ENCODE measurements at places on chromosomes 5 and 9.

- DNase-seq, result no peak
Observed at GRCh38 chr9:7578951-7579350, 220.6 kb downstream of the DMAC1 start.

- no peak for DNase-seq
Observed at GRCh38 chr5:178381206-178381605, 148.6 kb upstream of the PHYKPL start.

DNA sequence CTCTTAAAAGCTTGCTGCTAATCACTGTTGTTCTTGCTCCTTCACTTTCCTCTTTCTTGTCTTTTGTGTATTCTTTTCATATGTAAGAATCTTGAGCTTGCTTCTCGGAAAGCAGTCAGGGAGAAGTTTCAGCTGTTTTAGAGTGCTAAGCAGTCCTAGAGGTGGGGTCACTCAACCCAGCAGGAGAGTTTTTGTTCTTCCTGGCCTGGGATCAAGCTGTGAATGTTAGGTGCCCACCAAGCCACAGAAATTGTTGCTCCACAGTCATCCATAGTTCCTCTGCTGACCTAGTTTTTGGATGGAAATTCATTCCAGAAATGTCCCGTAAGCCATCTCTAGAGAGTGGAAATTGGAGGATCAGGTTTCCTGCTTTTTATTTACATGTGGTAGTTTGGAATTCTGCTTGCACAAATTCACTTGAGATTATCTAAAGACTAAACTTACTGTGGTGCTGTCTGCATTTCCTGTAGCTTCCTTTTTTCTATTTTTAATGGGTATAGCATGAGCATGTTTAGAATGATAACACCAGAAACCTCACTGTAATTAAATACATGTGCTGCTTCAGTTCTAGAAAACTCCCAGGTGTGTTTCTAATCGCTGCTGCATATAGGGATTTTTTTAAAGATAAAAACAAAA is 108.7 kb downstream of the MAST4 start:
- DNase-seq, result no peak

GRCh38 chr9:32260151-32260862 is 124.1 kb upstream of the ACO1 start:
- DNase-seq, result no peak

- DNase-seq, result no peak
Observed at GRCh38 chr5:156615901-156616300, 234.2 kb upstream of the PPP1R2B start.

DNA sequence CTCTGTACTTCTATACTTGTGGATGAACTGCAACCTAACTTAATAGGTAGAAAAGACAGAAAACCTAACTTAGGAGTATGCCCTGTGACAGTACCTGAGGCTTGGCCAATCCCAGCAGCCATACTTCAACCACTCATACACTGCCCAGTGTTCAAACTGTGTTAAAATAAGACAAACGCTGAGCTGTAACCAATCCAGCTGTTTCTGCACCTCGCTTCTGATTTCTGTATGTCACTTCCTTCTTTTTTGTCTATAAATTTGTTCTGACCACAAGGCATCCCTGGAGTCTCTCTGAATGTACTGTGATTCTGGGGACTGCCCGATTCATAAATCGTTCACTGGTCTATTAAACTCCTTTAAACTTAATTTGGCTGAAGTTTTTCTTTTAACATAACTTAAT is 41.4 kb downstream of the AUH start:
- no peak for DNase-seq

- DNase-seq, result no peak
Observed at GRCh38 chr5:59000211-59000610, 417.3 kb downstream of the RAB3C start.

DNA sequence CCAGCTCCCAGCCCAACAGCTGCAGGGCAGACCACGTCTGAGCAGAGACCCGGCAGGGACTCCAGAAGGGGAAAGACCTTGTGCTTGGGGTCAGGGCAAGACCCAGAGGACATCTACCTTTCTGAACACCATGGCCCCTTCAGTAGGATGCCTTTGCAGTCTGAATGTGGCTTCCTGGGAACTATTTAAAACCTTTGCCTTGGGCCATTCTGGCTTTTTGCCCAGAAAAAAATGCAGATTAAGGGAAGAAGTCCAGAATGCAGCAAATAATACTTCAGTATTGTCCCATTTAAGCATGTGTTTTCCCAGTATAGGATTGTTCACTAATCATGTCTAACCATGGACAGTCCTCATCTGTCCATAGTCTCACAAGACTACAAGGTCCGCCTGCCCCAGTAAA is 67.5 kb upstream of the ERCC6L2 start:
- DNase-seq, result no peak
